ENCODE measurements at places on chromosomes 5 and 9.

DNA sequence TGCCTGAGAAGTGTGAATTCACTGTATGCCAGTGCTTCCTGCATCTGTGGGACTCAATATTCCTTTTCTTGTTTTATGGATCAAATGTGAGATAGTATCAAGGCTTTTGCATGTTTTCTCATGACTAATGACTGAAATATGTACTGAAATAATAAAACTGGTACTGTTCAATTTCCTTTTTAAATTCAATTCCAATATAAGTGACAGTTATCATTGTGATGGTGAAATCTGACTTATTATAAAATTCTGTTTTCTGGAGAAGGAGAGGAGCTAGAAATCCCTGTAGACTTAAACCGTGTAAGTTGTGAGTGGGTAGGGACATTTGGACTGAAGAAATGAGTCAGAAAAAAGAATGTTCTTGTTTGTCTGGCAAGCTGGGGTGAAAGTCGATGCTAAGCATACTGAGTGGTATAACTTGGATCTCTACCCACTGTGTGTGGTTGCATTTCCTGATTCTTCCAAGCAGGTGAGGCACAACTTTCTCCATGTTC lies 245.2 kb downstream of the EFNA5 start:
- DNase-seq, result no peak

DNA sequence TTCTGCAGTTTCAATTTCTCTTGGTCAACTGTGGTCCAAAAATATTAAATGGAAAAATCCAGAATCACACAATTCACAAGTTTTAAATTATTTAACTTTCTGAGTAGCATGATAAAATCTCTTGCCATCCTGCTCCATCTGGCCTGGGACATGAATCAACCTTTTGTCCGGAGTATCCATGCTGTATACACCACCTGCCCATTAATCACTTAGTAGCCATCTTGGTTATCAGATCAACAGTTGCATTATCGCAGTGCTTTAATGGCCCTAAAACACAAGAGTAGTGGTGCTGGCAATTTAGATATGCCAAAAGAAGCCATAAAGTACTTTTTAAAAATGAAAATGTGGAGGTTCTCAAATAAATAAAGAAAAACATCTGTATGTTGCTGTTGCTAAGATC lies 25.3 kb downstream of the EFCAB9 start:
- no peak for DNase-seq

DNA sequence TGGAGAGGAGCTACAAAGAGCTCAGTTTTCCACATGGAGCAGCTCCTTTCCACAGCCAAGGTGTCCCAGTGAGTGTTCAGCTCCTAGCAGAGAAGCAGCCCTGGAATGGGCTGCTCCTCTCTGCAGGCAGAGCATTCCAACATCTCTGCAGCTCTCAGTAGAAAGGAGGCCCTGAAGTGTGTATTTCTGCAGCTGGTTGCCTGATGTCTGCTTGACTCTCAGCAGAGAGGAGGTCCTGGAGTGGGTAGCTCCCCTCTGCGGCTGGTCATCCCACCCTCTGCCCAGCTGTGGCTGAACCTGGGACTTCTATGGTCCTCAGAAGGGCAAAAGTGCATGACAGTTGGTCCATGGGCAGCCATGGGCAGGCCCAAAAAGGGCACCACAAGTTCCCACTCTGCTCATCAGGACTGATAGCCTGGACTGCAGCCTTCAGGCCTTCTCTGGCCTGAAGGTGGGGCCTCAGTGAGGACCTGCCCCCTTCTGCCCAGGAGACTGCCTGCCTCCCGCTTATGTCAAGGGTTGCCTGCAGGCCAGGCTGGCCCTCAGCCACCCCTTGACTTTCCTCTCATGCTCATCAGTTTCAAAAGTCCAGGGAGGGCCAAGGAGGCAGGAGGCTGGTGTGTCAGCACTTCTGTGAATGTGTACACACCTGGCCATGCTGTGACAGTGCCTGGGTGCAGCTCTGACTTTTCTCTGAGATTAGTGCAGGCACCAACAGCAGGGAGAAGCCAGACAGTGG lies 605.9 kb upstream of the FAM174A start:
- DNase-seq, result no peak

DNA sequence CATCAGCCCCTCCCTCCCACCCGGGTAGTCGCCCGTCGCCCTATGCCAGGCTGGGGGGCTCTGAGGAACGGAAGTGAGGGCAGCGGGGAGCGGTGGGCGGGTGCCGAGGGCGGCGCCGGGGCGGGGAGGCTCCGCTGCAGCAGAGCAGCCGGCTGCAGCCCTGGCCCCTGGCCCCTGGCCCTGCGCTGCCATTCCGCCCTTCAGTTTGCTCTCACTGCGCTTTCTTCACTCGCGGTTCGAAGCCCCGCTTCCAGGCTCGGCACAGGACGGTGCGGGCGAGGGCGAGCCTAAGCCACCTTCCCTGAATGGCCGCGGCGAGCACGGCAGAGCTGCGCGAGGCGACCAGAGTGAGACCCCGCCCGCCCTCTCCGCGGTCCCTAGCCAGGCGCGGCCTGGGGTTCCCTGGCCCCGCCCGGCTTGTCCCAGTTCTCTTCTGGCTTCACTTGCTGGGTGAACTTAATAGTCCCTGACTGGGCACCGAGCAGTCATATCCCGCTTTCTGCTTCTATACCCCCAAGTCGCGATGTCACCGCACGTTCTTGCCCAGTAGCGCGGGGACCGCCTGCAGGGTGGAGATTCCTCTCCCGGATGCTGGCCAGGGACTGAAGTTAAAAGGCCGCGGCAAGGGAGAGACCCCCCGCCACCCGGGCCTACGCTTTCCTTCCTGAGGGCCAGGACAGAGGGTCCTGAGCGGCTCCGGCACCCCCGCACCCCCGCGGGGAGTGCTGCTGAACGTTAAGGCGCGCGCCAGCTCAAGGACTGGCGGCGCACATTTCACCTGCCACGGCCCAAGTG lies 623 bp upstream of the TRIM36 start:
- no peak for DNase-seq

DNA sequence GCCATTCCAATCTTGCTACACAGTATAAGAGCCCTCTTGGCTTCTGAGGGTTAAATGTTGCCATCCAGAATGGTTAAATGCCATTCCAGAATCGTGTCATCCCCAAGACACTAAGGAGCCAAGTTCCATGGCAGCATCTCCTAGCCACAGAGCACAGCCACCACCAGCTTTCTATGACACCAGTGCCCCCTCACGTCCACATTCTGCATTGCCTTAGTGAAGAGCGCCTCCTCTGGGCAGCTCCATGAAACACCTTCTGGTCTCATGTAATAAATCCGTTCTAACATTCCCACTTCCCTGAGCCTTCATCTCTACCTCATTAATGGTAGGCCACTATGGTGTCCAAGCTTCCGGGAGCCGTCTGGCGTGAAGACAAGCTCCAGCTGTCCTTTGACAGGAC lies 12.4 kb downstream of the CBY3 start:
- peak; percentile 63 for DNase-seq

DNA sequence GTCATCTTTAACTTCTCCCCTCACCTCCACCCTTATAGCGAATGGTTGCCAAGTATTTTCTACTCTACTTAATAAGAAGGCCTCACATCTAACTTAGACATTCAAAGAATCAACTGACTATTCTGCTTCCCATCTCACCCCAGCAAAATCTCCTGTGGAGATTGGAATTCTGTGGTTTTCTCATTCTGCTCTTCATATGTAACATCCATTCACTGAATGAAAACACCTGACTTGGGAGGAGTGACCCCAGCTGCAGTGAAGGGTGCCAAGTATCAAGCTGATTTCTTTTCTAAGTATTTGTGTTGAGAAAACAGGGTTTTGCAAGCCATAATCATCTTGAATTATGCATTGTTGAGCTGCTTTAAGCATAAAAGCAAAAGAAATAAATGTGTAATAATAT lies 42.5 kb upstream of the TAF1L start:
- DNase-seq, result no peak

GRCh38 chr5:52743970-52744369 lies 43.7 kb upstream of the ITGA1 start:
- no peak for DNase-seq

- peak; percentile 53 for DNase-seq
Measured at GRCh38 chr9:133359399-133360175, 3.2 kb downstream of the SURF2 start.

DNA sequence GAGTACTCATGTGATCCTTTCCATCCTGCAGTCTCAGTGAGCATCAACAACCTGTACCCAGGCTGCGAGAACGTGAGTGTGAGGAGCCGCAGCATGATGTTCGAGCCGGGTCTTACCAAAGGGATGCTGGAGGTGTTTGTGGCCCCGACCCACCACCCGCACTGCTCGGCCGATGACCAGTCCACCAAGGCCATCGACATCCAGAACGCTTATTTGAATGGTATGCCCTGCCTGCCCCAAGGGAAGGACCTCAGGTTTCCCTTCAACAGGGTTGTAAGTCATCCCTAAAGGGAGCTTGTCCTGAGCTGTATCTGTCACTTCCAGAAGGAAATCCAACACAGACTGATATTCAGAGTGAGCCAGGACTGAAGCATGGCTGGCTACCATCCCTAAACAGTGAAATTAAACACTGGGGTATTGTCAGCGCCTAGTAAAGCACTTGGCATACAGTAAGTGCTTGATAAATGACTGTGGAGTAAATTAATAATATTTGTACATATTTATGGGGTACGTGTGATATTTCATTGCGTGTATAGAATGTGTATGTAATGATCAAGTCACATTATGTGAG lies 39.3 kb upstream of the CTSL start:
- no peak for DNase-seq

GRCh38 chr9:97564291-97565175 lies 63.1 kb downstream of the TMOD1 start:
- DNase-seq, result peak; percentile 12

GRCh38 chr5:16867577-16867953 lies 68.5 kb downstream of the MYO10 start:
- DNase-seq, result no peak

GRCh38 chr5:149823375-149823774 lies 93.3 kb downstream of the PPARGC1B start:
- no peak for DNase-seq

DNA sequence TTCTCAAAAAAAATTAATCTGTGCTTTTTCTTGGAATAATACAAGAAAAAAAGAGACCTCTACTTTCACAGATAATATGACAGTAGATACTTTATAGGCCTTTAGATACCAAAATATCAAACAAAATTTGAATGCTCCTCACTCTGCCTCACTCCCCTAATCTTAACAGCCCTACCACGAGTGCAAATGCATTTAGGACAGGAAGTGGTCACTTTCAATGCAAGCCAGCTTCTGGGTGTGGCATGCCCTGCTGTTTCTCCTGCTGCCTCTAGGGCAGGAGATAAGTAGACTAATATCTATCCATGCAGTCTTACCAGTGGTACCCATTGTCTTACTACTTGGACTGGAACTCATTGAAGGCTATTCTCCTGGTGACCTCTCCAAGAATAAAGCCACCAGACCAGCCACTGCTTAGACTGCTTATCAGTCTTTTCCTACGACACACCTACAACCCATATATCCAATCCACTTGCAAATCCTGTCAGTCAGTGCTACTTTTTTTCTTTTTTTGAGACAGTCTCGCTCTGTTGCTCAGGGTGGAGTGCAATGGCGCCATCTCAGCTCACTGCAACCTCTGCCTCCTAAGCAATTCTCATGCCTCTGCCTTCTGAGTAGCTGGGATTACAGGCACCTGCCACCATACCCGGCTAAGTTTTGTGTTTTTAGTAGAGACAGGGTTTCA lies 23.0 kb downstream of the FRRS1L start:
- DNase-seq, result peak; percentile 47

DNA sequence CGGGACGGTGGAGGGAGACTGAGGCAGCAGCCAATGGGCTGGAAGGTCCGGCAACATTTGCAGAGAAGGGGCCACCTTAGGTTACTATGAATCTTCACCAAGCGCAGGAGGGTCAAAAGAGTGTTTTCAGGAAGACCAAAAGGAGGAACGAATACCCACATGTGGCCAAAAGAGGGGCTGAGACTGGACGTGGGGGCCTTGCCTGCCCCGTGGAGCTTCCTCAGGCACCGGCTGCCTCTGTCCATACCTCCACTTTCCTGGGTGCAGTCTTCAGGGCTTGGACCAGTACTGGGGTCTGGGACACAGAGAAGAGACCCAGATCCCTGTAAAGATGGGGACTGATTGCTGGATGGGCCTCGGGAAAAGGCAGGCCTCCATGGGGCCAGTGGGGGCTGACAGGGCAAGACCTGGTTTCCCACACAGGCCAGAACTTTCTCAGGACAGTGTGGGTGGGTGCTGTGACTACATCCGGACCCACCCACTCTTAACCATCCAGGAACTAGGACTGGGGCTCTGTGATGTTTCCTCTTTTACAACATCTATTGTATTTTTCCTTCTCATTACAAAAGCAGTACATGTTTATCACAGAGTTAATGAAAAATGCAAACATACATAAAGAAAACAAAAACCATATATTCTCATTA lies 294.7 kb downstream of the ZSWIM6 start:
- no peak for DNase-seq

DNA sequence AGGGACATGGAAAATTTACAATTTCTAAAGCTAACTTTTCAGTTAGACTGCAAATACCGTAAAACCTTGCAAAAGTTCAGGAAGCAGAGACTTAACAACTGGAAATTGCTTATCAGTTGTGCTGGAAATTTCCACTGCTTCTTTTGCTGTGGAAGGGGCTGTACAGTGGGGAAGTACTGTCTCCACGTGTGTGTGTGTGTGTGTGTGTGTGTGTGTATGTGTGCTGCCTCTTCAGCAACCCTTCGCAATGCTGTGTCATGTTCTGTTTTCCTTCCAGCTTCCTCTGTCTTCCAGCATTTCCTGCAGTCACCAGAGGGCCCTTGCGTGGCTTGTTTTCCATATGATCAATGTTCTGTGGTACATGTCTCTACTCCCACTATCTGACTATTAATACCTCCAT lies 87.5 kb upstream of the RANBP3L start:
- DNase-seq, result no peak

DNA sequence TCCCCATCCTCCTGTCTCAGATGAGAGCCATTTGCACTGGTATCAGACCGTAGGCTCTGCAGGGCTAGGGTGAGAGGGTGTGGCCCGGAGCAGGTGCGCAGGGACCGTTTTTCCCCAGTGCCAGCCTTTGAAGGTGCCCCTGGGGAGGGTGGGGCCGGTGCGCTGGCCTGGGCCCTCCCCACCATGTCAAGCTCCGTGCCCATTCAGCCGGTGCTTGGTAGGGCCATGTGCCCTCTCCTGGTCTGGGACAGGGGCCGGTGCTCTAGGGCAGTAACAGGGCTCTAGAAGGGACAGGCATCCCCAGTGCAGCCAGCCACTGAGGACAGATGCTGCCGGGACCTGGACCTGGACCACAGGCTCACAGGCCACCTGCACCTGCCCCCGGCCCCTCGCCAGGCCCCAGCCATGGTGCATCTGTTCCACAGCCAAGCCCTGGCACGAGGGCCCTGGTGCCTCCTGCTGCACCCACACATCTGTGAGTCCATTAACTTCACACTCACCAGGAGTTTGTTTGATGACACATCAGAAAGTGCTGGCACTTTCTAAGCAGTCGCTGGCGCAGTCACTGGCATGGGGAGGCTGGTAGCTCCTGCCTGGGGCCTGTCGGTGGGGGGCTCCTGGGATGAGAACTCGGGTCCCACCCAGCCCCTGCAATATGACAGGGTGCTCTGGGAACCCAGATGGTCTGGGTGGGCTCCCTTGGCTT lies 5.0 kb upstream of the QRFP start:
- DNase-seq, result no peak

- DNase-seq, result no peak
Measured at GRCh38 chr9:63859475-63860215, 1425.4 kb downstream of the FOXD4L5 start.
